ENCODE measurements at places on chromosomes 1 and 21.

DNA sequence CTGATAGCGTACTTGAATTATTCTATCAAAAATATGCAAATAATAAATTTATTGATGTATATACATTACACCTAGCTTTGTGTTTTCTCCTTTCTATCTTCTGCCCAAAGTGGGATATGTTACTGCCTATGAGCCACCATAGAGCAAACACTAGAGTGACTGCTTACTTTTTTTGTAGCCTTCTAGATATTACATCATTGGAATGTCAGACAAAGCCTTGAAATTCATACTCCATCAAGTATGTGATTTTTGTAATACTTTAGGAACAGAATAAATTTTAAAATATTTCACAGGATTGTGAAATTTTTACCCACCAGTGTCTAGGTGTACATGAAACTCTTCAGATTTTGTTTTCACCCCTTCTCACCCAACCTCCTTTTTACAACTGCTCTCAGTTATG is 787.6 kb downstream of the USP25 start:
- DNase-seq: no peak

DNA sequence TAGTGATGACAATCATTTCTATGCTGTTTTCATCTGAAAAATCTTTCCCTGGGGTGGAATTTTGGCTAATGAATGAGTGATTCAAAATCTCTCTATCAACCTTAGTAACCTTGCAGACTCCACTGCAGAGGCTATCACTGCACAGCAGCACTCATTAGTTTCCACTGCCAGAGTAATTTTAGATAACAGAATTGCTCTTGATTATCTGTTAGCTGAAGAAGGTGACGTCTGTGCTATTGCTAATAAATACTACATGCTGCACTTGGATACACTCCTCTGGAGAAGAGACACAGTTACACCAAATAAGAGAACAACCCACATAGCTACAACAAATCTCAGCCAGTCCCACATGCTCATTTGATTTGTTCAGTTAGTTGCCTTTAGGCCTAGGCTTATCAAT is 1348.4 kb downstream of the NCAM2 start:
- DNase-seq: no peak

DNA sequence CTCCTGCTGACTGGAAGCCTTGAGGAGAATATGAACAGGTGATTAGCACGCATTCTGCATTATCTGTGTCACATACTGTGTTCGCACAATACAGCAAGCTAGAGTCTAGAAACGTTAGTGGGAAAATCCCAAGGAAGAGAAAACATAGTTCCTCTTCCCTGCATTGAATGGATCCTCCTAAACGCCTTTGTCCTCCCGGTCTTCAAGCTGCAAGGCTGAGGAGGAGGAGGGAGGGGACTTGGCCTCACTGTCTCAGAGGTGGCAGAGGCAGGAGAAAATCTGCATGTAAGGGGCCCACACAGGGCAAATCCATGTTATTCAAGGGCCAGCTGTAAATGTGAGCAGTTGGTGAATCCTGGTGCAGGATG is 34.4 kb downstream of the WNT9A start:
- DNase-seq: no peak

DNA sequence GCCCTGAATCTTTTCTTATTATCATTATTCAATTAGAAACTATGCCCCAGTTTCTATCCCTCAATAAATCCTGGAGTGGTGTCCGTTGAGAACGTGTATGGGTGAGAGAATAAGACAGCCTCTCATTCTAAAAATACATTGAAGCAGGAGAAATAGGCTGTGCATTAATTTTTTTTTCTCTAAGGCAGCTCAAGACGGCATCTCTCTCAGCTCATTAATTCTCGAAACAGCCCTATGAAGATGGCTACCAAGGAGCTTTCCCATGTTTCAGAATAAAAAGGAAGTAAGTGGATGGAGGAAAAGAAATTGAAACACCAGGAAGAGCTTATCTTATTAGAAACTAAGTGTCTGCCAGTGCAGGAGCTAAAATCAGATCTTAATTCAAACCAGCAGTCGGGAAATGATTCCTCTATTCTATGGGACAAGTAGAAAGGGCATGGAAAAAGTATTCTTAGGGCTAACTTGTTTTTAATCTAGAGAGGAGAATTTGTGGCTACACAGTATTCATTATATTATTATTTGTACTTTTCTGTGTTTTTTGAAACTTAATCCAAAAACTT is 347.1 kb upstream of the PLD5 start:
- DNase-seq: no peak

DNA sequence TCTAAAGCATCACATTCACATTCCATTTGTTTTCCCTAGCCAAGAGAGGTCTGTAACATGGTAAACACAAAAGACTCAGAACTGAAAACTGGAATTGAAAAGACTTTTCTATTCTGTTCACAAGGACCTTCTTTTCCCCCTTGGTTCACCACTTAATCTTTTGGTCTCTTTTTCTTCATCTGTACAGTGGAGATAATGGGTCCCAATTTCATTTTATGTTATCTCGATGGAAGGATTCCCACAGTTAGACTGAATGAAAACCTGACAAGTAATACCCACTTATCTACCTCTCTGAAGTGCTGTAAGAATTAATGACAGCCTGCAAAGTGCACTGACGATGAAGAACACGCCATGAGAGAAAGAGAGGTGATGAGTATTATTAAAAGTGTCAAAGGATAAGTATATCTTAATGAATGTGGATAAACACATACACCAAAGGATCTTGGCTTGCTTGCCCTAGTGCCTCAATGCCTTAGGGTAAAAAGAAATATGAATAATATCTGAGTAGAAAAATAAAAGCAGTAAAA is 71.5 kb downstream of the CYYR1 start:
- no peak for DNase-seq

DNA sequence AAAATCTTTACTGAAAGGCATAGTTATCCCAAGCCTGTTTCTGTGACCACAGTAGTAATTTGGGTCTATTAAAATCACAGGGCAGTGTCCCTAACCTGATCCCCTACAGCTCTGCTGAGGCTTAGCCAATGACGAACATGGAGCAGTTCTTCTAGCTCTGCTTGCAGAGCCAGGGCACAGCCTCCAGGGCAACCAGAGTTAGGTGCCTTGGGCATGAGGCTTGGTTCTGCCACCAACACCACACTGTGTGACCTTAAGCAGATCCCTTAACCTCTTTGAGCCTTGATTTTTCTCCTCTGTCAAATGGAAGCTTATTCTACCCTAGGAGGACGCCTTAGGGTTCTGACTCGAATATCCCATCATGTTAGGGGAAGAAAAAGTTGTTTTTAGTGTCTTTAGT is 86.7 kb upstream of the TLR5 start:
- no peak for DNase-seq

DNA sequence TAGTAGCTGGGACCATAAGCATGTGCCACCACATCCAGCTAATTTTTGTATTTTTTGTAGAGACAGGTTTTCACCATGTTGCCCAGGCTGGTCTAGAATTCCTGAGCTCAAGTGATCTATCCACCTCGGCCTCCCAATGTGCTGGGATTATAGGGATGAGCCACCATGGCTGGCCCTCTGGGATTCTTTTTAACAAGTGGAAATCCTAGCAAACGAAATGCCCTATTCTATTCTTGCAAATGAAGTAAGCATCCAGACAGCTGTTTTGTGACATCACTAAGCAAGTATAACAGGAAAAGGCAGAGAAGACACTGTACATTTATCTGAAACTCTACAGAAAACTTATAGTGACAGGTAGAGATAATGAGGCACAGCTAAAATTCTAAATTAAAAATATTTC is 86.4 kb downstream of the DDAH1 start:
- DNase-seq: no peak

- DNase-seq: no peak
Observed at GRCh38 chr1:87650306-87650705, 321.6 kb downstream of the LMO4 start.

- DNase-seq: no peak
Observed at GRCh38 chr21:18026359-18026758, 207.2 kb upstream of the C21orf91 start.

DNA sequence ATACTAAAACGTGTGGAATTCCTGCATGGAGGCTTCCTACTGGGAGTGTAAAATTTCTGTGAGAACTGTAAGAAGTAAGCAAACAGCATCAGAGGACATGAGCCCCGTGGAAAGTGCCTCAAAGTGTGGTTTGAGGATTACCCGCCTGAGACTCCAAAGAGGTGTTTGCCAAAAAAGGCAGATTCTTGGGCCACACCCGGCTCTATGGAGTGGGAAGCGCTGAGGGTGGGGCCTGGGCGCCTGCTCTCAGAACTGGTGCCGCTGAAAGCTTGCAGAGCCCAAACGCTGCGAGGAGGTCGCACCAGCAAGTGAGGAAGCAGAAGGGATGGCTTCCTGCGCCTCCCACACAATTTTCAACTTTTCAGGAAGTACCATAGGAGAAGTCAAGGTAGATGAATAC is 43.0 kb upstream of the PSEN2 start:
- no peak for DNase-seq

- no peak for DNase-seq
Observed at GRCh38 chr1:234656944-234657654, 47.1 kb upstream of the IRF2BP2 start.

- DNase-seq: no peak
Observed at GRCh38 chr1:30596891-30597290, 126.5 kb downstream of the MATN1 start.

DNA sequence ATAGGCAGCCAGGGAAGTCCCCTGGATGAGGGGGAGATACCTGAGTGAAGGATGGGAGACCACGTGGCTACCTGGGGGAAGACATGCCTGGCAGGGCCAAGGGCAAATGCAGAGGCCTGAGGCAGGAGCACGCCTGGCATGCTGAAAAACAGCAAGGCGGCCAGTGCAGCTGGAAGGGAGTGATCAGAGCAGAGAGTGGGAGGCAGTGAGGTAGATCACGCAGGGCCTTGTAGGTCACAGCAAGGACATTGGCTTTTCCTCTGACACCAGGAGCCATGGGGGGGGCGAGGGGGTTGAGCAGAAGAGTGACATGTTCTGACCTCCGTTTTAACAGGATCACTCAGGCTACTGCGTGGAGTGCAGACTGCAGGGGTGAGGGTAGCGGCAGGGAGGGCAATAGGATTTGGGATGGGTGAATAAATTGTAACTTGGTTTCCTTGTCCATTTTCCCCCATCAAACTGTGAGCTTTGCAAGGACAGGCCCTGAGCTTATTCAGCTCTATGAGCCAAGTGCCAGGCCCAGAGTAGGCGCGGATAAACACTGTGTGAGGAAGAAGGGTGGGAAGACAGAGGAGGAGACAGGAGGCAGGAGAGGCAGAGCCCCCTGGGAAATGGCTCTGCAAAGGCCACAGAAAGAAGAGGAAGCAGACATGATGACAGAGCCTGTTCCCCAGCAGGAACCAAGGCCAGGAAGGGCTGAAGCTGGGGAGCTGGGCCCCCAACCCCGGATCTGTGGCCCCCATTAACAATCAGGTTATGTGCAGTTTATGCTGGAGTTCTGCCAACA is 16.6 kb downstream of the IFI6 start:
- DNase-seq: no peak

DNA sequence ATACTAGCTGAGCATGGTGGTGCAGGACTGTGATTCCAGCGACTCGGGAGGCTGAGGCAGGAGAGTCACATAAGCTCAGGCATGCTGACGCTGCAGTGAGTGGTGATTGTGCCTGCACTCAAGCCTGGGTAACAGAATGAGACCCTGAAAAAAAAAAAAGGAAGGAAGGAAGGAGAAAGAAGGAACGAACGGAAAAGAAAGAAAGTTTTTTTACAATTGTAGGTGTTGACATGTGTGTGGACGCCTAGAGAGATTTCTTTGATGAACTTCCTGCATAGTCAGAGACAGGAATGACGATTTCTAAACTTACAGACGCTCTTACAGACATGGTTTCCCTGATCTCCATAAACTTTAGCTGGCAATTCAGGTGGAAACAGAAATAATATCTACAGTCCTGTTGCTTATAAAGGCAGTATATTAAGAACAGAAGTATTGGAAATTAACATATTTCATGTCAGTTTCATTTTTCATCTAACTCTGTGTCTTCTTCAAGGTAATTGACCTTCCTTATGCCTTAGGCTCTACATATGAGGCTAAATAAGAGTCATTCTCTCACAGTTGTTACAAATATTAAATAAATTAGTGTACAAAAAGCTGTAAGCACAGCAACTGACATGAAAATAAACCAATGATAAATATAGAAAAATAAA is 4.1 kb downstream of the SAMSN1 start:
- DNase-seq: no peak

DNA sequence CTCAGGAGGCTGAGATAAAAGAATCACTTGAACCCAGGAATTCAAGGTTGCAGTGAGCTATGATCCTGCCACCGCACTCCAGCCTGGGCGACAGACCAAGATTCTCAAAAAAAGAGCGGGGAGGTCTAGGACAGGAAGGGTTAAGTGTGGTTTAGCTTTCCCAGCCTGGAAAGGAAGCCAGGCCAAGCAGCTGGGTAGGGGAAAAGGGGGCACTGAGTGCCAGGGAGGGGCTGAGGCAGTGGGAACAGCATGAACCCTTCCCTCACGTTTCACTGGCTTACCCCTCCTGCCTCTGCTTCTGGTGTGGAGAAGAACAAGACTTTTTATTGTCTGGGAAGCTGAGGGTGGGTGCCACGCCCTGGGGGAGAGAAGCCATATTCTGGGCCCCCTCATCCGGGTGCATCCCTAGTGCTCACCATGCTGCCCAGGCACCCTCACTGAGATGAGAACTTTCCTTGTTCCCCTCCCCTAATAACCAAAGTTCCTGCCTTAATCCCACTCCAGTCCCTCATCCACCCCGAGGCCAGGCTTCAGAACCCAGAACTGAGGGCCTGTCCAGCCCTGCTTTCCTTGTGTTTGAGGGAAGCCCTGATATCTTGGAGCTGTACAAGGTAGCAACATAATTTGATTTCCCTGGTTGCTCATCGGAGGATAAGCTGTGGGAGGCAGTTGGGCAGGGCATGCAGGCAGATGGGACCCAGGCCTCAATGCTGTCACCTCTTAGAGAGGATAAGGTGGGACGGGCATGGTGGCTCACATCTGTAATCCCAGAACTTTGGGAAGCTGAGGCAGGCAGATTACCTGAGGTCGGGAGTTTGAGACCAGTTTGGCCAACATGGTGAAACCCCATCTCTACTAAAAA is 2.0 kb upstream of the LMNA start:
- no peak for DNase-seq

DNA sequence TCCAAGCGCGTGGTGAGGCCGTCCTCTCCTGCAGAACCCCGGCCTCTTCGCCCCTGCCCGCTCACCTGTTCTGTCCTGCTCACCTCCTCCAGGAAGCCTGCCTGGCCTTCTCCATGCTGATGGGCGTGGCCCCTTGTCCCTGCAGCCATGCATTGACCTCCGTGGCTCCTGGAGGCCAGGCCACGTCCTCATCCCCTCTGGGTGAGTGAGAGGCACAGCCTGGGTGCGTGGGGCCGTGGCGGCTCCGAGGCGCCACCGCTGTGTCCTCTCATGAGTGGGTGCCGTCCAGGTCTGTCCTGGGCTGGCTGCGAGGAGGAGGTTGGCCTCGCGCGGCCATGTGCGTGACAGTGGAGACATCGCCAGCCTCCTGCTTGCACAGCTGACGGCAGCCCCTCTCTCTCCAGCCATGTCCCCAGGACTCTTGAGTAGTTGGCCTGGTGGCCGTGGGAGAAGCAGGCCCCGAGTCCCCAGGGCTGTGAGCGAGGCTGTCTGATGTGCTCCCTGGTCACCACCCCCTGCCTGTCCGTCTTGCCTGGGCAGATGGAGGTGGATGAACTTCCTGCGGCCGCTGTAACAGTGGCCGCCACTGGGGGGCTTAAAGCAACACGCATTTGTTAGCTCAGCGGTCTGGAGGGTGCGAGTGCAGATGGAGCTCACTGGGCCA is 58.1 kb downstream of the PRKCZ start:
- no peak for DNase-seq

- no peak for DNase-seq
Observed at GRCh38 chr1:117535821-117536220, 70.0 kb upstream of the TENT5C start.

GRCh38 chr1:28329395-28330153 is 734 bp downstream of the MED18 start:
- no peak for DNase-seq

Data from NCI-H2081 treated with DMSO at 0.1 percent for 48 hours (cell line).